Central memory CD4-positive, alpha-beta T cell (primary cell): ENCODE measurements at places on chromosomes 4 and X.

DNA sequence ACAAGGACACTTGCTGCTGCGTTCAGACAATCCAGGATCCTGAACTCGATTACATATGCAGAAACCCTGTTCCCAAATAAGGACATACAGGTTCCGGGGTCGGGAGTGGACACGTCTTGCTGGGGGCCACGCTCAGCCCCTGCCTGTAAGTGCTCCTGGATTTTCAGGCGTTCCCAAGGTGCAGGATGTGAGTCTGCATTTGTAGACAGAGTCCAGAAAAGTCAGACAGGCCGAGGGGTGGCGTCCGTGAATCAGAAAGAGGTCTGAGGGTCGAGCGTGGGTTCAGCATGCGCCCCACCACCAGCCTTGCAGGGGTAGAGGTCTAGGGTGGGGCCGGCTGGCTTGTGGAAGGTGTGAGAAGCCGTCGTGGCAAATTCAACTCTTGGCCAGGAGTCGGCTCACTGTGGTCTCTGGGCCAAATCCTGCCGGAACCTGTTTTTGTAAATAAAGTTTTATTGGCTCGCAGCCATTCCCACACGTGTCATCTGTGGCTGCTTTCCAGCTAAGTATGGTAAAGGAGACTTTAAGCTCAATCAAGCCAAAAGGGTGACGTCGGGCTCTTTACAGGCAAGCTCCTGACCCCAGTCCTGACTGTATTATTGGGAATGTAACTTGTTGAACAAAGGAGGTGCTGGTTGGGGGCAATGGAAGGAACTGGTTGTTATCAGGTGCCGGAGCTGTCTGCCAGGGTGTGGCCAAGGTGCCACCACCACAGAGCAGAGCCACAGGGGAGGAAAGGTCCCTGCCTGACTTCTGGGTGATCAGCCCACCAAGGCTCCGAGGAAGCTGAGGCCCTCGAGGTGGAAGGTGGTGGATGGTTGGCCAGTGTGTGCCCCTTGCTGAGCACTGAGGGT is 7.4 kb downstream of the DOK7 start:
- DNase-seq = no peak

GRCh38 chrX:116357329-116357728 is 79.1 kb upstream of the SLC6A14 start:
- no peak for DNase-seq

DNA sequence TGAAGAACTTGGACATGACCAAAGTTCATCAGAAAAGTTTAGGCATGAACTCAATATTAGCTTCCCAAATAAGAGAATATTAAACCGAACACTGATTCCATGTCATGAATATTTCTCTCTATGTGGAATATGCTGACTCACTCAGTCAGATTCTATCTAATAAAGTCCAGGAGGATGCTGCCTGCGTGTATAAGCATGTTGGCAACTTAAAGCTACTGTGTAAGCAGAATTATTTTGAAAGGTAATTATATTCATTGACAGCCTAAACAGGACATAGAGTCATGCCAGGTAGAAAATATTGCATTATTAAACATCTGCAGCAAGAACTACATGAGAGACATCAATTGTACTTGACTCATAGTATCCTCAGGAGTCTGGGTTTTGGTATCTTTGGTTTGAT is 367.9 kb upstream of the SPOCK3 start:
- DNase-seq = no peak

DNA sequence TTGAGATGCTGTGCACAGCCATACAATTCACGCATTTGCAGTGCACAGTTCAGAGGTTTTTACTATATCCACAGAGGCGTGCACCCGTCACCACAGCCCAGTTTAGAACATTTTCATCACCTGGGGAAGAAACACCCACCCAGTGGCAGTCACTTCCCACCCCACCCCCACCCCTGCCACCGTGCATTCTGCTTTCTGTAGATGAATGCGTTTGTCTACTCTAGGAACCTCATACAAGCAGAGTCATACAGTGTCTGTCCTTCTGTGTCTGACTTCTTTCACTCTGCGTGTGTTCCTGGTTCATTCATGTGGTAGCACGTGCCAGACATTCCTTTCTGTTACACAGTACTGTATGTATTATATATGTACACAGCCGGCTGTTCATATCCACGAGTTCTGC is 122.8 kb downstream of the TBL1X start:
- DNase-seq = no peak

- no peak for DNase-seq
Observed at GRCh38 chrX:7076245-7076661, 71.3 kb upstream of the STS start.

- no peak for DNase-seq
Observed at GRCh38 chr4:78207951-78208350, 150.8 kb downstream of the FRAS1 start.

GRCh38 chr4:75004755-75005668 is 72.1 kb downstream of the PARM1 start:
- DNase-seq = no peak

- DNase-seq = no peak
Observed at GRCh38 chr4:140469791-140470733, 28.0 kb downstream of the MGAT4D start.

- no peak for DNase-seq
Observed at GRCh38 chr4:139672732-139673131, 7.1 kb downstream of the MGST2 start.

- DNase-seq = no peak
Observed at GRCh38 chrX:40154250-40154852, 56.6 kb upstream of the BCOR start.

- no peak for DNase-seq
Observed at GRCh38 chrX:118729042-118729652, 1.7 kb downstream of the IL13RA1 start.

DNA sequence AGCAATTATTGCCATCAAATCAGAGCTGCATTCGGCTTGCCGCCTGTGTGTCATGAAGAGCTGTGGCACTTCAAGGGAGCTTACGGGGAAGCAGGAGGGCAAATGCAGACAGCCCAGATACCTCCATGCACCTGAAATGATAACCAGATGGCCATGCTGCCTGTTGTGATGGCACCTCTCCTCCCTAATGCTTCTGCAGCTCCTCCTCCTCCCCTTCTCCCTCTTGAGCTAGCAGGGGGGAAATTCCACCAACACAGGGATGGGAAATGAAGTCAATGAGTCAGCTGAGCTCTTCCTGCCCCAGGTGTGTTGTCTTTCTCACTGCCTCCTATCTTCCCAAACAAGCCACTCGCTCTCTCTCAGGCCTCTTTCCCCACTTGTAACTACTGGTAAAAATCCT is 565.0 kb downstream of the BCOR start:
- DNase-seq = no peak

GRCh38 chr4:183987987-183988392 is 82.9 kb downstream of the STOX2 start:
- DNase-seq = no peak

DNA sequence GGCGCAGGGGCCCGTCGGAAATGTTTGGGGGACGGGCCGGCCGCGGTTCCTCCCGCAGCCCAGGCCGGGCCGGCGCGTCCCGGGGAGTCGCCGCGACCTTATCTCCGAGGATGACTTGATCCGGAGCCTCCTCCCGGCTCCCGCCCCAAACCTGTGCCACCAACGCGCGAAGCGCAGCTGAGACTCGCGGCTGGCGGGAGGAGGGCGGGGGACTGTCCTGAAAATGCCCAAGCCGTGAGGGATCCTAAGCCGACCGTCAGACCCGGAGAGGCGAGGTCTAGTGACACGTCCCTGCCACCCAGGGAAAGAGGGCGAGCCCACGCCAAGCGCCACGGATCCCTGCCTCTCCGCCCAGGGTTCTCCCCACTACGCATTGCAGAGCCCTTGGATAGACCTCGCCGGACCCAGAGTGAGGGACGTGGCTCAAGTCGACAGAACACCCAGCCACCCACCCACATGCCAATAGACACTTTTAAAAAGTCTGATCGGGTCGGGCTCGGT is 26.9 kb downstream of the UTP14A start:
- DNase-seq = no peak

- DNase-seq = no peak
Observed at GRCh38 chrX:46687619-46688018, 71.3 kb downstream of the SLC9A7 start.

- DNase-seq = no peak
Observed at GRCh38 chrX:9846631-9847030, 60.4 kb downstream of the SHROOM2 start.

DNA sequence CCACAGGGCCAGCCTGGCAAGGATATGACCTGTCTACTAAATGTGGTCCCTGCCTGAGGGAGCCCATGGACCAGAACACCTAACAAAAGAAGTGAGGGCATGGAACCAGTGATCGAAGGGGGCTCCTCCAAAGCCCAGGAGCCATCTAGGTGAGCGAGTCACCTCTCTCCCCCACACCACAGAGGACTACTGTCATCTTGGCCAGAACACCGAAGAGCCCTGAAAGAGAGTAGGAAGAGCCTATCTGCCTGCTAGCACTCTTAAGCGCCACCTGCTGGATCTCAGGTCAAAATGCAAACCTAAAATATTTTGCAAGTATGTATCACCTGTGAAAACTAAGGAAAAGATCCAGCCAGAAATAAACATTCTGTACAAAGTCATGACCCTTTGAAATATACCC is 137.9 kb upstream of the ZXDB start:
- DNase-seq = peak; percentile 15

DNA sequence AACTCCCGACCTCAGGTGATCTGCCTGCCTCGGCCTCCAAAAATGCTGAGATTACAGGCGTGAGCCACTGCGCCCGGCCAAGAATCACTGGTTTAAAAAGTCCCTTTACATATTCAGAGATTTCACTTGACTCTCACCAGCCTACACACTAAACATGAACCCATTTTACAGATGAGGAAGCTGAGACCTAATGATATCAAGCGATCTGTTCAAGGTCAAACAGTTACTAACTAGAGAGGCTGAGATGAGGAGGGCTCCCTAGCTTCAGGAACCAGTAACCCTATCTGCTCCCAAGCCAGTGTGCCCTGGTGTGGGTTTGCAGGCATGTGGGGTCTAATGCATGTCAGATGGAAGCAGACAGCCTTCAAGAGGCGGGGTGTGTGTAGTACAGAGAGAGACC is 59.6 kb upstream of the AFAP1 start:
- no peak for DNase-seq

DNA sequence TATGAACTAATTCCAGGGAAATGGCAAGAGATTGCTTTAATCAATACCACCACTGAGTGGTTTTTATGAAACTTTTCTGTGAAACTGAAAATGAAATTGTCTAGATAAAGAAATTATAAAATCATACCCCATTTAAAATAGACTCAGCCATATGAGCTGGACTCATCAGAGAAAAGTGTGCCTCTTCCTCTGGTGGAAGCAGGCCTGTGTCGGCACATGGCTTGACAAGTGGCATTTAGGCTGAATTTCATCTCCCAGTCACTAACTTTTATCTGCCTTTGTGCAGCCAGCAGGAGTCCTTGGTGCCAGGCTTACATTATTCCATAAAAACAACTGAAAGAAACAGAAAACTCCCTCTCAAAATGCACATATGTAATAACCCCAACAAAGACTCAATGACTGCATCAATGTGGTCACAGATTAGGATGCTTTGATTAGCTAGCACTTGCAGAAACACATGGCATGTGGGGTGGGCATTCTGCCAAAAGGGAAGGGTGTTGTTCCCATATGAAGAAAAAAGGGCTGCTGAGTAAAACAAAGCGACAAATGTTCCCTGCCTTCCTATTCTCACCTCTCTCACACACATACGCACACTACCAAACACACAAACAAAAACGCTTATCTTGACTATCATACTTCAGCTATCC is 232.3 kb downstream of the PABPC4L start:
- DNase-seq = no peak

DNA sequence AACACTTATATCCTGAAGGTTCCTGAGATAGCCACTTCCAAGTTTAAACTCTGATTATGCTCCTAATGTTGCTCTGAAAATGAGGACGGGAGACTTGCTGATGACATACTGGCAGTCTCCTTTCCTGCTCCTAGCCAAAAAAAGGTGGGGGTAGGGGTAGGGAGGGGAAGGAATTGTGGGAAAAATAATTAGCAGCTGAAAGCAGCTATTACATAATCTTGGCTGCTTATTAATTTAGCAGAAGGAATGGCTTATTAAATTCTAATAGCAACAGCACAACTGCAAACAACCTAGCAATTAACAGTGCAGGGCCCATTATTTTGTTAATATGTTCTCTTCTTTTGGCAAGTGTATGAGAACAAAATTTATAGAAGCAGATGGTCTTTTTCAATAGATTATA is 2.0 kb upstream of the AP1S2 start:
- no peak for DNase-seq

GRCh38 chr4:98516441-98517217 is 141.8 kb downstream of the TSPAN5 start:
- DNase-seq = no peak

- DNase-seq = no peak
Observed at GRCh38 chr4:170386971-170387370, 297.2 kb upstream of the AADAT start.

- DNase-seq = peak; percentile 4
Observed at GRCh38 chr4:143514497-143514896, 995 bp downstream of the SMARCA5 start.

DNA sequence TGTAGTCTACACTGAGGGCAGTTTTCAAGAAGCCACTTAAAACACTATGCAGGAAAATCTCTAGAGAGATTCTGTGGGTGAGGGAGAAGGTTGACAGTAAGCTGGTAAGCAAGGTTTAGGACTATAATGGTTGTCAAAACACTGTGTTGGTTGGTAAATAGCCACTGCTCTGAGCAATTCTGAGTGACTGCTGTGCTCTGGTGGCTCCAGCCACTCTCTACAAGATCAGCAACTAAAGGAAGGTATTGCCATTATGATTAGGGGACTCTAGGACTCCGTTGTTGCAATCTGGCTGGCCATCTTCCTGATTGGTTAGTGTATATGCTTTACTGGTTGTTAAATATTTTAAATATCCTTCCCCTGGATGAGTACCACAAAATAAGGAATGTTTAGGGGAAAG is 5.5 kb upstream of the FAM47E start:
- no peak for DNase-seq

GRCh38 chrX:46754036-46754435 is 4.9 kb downstream of the SLC9A7 start:
- DNase-seq = no peak

DNA sequence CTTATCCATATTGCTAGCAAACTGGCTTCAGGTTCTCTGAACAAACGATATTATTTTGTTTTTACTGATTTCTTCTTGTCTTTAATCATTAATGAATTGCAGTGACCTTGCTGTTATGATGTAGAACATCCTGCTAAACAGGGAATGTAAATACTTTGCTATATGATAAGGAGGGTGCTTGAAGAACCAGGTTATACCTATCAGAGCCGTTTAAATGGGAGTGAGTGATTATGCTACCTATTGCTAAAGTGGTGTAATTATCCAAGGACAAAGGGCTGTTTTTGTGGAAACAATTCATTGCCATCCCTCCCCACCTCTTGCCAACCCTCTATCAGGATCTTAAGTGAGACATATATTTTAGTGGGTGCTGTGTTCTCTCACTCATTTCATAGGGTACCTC is 788.9 kb downstream of the RPA4 start:
- no peak for DNase-seq

GRCh38 chr4:47373709-47374108 is 89.8 kb downstream of the COMMD8 start:
- no peak for DNase-seq
